ENCODE measurements at places on chromosomes 12 and 14.

DNA sequence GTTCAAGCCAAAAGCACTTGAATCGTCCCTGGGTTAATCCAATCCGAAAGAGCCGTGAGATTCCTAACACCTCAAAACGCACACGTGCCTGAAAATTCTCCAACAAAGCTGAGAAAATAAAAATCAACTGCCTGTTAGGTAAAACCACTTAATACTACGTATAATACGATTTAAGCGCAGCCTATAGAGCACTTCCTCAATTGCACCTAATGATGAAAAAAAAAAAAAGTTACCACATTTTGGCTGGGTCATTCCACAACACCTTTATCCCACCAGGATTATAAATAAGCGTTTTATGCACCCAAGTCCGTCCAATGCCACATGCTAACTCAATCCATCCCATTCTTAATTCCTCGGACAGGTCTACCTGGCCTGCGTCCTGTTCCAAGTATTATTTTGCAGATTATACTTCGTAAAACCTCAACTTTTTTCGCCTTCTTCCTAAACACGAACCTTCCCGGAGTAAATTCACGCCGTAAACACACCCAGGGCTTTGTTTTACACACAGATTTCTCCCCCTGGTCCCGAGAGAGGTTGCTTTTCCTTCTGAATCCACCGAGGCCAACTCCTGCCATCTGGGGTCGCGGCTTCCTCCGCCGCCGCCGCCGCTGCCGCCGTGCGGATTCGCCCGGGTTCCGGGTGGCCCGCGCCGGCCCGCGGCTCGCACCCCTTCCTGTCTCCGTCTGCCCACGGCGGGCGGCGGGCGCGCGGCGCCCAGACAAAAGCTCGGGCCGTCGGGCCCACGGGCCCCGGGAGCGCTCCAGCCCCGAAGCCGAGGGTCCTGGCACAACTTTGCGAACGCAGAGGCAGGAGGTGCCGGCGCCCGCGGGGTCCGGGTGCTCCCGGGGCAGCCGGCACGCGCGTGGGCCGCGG, 66.2 kb downstream of the RNF34 start:
- no peak for DNase-seq

DNA sequence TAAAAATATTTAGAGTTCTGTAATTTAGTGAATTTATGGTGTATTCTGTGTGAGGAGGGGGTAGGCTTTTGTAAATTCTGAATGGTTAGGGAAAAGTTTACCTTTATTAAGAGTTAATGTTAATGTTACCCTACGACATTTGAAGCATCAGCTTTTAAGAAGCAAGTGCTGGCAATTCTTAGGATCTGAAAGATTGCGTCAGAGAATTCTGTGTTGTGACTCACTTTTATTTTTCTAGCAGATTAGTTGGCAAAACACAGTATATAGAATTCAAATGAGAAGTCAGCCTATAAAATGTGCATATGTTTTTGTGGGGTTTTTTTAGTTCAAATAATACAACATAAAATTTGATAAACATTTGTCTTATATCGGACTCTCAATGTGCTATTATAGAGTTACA, 97.6 kb downstream of the RAD52 start:
- no peak for DNase-seq

DNA sequence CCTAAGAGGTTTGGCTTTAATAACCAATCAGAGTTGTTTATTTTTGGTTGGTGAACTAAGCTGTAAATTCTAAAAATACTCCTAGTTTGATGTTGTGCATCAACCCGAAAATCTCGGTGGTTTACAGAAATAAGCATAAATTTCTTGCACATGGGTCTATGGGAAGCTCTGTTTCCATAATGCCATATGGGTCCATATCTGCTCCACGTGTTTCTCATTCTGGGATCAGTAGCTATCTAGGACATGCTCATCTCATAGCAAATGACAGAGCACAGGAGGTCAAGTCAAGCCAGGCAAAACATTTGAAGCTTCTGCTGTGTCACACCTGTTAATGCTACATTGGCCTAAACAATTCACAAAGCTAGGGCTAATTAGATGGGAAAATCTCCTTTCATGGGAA, 23.1 kb downstream of the NUP37 start:
- DNase-seq: no peak

DNA sequence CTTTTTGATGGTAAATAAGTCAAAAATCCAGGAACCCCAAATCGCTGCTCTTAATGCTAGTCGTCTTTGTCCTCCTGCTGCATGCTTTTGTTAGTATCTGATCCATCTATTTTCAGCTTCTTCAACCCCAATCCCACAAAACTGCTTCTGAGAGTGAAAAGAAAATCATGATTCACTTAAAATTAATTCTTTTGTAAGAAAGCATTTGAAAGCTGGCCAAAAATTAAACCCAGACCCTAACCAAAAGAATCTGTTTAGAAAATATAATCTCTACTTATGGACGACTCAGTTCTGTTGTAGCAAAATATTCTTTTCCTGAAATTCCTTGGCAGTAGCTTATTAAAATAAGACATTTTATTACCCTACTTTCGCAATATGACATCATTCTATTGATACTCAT, 443.6 kb upstream of the SYT1 start:
- no peak for DNase-seq

DNA sequence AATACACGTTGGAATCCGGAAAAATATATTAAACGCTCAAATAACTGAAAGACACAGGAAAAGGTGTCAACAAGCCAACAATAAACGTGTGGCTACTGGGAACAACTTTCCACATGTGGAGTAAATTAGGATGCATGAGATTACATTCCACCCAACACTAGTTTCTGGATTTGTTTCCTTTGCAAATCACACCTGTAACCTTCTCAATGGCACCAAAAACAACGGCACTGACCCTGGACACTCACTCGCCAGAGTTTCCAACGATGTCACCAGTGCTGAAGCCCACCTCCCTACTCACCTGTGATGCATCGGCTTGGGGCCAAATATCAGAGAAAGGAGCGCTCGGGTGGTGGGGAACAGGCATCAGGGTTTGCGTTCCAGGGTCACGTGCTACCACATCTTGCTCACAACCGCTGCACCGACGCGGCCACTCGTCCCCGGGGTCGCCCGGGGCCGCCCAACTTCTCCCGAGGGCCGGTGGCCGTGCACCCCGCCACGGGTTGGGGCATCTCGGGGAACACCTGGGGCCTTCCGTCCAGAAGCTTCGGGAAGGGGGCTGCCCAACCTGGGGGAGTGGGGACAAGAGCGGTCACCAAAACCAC, 629 bp downstream of the PRDM4 start:
- peak; percentile 32 for DNase-seq

DNA sequence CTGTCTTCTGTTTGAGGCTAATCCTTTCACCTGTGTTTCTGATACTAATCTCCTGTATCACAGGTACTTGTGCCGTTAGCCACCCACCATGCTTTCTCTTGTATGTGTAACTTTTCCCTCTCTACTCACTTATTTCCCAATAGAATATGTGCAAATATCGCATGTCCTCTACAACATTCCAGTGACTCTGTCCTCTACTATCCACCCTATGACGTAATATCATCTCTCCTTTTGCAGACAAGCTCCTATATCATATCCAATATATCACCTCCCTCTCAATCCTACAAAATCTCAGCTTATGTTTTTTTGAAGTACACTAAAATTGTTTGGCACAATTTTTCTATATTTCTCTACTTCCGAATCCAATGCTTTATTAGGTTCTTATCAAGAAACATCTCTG, 232.6 kb upstream of the LRFN5 start:
- DNase-seq: no peak

GRCh38 chr14:99781091-99781490, 12.1 kb upstream of the EML1 start:
- no peak for DNase-seq

- no peak for DNase-seq
Measured at GRCh38 chr12:54368025-54368708, 3.9 kb upstream of the GPR84 start.

Data from NCI-H1105 (cell line).